ENCODE measurements at places on chromosomes 2 and 18.

DNA sequence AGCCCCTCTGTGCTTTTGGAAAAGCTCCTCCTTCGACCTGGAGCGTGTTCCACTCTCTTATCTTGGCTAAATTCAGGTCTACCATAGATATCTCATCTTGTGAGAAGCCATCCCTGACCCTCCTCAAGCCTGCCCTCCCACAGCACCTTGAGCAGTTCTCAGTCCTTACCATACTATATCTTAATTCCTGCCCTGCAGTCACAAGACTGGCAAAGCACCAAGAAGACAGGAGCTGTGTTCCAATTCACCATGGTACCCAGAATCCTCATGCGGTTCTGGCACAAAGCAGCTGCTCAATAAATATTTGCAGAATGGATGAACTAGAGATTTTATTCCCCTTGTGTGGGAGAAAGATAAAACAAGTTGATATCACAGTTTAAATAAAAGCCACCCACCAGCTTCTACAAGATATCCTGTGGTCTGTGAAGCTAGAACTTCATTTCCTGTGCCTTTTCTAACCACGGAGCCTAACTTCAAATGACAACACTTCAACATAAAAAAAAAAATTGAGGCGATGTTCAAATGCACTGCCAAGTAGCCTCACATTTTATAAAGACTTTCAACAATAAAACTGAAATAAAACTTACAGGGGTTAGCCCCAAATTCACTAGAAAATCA is 19.5 kb downstream of the MARCHF4 start:
- DNase-seq, result no peak

GRCh38 chr2:196941398-196942078 is 15.0 kb upstream of the PGAP1 start:
- no peak for DNase-seq

DNA sequence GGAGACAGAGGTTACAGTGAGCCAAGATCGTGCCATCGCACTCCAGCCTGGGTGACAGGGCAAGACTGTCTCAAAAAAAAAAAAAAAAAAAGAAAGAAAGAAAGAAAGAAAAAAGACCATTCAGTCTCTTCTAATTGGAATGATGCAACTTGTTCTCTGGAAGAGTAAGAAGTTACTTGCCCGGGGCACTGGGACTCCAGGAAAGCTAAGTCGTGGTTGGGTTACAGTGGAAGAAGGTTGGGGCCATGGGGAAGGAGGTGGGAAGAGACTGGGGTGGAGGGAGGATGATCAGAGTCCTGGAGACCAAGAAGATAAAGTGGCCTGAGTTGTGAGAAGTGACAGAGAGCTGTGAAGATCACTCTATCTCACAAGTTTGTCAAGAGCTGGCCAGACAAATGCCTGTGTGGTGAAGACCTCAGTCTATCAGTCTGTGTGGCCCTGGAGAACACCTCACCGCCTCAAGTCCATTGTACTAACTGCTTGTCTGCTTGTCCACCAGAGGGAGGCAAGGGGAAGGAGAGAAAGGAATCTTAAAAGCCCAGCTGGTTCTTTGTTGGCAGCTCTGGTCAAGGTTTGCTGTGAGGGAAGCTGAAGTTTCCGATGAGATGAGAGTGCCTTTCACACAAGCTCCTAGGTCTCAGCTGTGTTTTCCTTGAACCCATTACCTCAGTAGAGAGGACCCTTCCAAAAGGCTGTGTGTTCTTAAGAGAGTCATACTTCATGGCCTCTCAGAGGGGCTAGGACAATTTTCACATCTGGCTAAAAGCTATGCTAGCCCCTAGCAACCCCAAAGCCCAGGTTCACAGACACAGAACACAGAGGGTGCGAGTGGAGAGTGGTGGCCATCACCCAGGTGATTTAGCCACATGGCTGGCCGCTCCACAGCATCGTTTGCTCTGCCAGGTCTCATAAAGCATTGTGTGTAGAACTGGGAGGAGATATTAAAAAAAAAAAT is 72.0 kb upstream of the TMEM178A start:
- DNase-seq, result peak; percentile 78

GRCh38 chr2:38505779-38506178 is 96.9 kb downstream of the HNRNPLL start:
- peak; percentile 91 for DNase-seq

DNA sequence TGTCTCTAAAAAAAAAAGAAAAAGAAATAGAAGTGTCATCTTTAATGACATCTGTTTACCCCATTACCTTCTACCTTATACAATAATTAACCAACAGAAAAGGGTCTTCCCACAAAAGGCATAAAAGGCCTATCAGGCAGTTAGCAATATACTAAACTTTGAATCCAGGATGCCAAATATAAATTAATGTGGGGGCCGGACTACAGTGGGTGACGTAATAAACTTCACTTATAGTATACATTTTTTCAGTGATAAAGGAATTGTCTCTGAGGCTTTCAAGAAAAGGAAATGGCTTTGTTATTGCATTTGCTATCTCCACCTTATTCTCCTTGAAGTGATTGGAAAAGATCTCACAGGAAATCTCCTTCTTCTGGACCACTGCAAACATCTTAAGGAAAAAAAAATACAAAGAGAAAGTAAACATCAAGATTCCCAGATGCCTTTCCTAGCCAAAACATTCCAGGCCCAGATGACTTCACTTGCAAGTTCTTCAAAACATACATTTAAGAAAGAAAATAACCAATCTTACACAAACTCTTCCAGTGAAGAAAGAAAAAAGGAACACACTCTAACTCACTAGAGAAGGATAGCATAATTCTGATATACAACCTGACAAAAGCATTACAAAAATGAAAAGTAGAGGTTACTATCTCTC is 126.2 kb upstream of the CAB39 start:
- DNase-seq, result no peak

- DNase-seq, result no peak
Measured at GRCh38 chr18:45727068-45727467, 3.1 kb downstream of the SLC14A1 start.

DNA sequence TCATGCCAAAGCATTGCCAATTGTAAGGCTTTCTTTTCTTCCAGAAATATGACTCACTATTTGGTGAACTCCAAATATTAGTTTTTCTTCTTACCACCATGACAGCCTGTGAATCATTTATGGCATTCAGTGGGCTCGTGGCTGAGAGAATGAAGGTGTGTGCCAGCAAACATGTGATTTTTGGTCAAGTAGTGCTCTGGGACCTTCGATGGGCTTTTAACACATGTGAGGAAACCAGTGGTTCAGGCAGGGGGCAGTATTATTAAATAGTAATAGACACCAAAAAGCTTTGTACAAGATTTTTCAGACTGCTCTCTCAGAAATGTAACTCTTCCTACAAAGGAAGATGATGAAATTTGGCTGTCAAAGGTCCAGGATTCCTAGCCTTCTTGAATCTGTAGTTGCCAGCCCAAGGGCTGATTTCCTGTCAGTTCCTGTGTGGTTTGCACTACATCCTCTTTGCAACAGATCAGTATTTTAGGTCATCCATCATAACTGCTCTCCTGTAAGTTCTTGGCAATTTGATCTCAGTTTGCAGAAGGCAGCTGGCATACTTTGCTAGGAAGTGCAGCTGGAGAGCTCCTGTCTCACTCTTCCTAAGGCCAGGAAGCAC is 64.3 kb downstream of the BABAM2 start:
- DNase-seq, result peak; percentile 62

All from AG08395 (cell line).